ENCODE measurements at places on chromosomes 13 and 19.

GRCh38 chr19:58543826-58544590, at the start of gene TRIM28:
Gene TRIM28 (plus strand): TSS chr19:58544064. CDS start chr19:58544758, 694 bp downstream.
- peak; percentile 99 for DNase-seq

DNA sequence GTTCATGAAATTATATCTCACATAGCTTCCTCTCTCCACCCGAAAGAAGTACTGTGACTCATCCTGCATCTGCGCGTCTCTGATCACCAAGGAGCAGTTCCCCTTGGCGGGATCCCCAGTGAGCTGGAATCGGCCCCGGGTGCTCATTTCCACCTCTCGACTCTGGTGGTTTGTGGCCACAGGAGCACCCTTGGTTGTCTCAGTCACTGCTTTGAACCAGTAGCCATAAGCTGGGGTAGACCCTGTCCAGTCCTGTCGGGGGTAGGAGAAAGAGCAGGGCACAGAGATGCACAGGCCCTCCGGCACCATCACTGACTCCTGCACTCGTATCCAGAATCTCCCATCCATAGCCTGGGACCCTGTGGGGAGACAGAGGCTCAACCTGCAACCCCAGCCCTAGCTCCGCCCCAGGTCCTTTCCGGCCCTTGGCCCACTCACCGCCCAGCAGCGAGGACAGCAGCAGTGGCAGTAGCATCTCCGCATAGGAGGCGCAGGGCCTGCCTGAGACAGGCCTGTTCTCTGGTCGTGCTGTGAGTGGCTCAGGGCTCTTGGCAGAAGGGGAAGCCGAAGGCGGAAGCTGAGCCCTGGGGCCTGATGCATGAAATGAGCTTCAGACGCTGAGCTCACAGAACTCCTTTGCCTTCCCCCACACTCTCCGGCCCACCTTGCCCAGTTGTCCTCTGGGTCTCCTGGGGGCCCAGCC, at the start of gene SIGLEC10:
Gene SIGLEC10 (minus strand): TSS at position 536 of the 703 bp plus-strand sequence. CDS start 61 bp downstream, at position 475.
- no peak for DNase-seq

- peak; percentile 48 for DNase-seq
Measured at GRCh38 chr13:107441279-107441678, 774.1 kb downstream of the LIG4 start.

DNA sequence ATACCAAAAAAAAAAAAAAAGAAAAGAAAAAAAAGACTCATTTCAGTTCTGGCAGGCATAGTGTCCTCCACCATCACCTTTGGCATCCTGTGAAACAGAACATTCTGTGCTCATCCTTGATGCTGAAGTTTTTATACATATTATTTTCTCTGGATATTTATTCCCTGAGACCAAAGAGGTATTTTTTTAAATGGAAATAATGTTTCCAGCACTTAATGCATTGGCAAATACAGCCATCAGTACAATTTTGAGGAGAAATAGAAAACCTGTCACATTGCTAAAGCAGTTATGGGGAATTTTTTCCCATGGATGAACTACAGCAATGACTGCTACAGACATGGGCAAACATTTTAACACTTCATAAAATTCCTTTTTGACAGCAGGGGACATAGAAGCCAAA, 312.4 kb downstream of the DNAJC15 start:
- DNase-seq: no peak

- peak; percentile 39 for DNase-seq
Measured at GRCh38 chr13:39870197-39870747, 214.8 kb downstream of the COG6 start.

DNA sequence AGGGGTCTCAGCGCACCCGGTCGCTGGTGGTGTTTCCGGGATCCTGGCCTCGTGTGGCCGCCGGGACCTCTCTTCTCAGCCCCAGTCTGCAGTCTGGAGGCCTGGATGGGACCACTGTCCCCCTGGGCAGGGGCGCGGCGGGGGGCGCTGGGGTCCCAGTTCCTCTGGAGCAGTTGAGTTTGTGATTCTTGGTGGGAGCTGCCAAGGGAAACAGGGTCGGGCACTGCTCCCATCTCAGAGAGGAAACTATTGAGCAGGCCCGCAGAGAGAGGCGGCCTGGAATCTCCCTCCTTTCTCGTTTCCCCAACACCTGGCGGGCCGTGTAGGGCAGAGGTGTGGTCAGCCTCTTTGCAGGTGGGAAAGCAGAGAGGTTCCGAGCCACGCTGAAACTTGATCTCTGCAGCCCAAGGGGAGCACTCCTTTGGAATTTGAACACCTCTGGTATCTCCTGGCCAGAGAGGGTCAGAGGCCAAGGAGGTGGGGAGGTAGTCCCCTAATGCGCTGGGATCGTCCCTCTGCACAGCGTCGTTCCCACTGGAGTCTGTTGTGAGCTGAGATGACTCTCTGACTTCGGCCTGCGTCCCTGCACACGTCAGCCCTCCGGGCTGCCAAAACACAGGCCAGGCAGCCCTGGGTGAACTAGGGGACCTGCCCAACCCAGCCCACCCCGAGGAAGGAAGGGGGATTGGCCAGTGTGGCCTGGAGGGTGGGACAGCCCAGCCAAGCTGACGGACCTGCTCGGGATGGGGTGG, 741 bp downstream of the PLEKHF1 start:
- peak; percentile 69 for DNase-seq

DNA sequence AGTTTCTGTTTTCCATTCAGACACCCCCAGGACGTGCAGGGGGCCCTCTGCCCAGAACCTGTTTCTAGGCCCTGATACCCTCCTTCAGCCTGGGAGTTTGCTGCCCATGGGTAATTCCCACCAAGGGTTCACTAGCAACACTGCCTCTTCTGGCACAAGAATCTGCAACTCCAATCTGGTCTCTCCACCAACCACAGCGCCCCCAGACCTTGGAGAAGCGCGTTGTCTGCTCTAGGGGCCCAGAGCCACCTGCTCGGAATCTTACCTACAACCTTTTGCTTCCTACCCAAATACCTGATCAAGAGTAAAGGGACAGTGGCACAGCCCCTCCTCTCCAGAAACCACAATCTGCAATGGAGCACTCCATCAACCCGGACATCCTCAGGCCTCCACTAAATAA, 763 bp downstream of the ZNF180 start:
- DNase-seq: no peak

GRCh38 chr13:77516342-77516789, 19.1 kb upstream of the SCEL start:
- peak; percentile 11 for DNase-seq

GRCh38 chr19:18765224-18765623, 25.9 kb downstream of the COMP start:
- DNase-seq: no peak

DNA sequence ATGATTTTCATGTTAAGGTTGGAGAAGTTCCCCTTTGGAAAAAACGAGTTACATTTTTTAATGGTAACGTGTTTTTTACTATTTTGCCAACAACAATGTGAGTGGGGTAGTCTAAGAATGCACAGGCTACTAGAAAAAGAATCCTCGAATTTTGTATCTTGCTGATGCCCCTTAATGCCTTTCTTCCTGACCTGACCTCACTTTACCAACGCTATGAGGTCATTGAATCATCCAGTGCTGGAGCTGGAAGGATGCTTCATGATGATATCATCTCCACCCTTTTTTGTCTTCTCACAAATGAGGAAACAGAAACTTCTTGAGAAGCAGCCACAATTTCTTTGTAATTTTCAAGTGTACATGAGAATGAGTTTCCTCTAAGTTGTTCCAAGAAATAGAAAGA, 8.2 kb upstream of the UBL3 start:
- DNase-seq: peak; percentile 69

DNA sequence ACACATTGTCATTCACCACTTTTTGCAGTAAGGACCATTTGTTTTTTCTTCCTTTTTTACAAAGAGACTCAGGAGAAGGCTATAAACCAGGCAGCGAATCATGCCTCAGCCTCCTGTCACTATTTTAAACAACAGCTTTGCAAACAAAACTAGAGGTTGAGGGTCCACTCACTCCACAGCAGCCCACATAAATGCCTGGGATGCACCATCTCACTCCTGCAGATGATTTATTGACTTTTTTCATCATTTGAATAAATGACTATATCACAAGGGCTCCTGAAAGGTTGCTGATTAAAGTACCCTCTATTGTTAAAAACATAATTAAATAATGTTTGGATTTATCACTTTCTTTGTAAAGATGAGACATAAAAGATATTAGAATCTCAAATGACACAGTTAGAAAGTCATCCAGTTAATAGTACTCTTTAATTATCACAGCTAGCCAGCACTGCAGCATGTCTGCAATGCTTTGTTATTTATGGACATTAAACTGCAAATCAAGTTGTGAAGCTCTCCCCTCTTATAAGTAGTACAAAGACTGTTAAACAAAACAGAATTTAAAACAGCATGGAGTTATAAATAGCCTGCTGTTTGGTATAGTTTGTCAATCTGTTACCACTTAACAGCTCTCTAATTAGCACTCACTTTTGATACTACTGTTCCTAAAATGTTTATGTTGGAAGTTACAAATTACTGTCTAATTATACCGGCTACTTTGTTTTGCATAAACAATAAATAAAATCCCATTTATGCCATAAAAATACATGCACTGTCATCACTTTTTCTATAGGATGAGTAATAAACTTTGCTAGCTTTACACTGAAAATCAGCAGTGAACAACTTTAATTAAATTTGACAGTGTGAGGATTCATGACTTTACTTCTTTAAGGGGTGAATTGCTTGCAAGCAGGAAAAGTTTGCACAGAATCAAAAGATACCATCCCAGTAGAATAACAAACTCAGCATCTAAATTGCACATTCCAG, 853.2 kb downstream of the UQCRFS1 start:
- no peak for DNase-seq

DNA sequence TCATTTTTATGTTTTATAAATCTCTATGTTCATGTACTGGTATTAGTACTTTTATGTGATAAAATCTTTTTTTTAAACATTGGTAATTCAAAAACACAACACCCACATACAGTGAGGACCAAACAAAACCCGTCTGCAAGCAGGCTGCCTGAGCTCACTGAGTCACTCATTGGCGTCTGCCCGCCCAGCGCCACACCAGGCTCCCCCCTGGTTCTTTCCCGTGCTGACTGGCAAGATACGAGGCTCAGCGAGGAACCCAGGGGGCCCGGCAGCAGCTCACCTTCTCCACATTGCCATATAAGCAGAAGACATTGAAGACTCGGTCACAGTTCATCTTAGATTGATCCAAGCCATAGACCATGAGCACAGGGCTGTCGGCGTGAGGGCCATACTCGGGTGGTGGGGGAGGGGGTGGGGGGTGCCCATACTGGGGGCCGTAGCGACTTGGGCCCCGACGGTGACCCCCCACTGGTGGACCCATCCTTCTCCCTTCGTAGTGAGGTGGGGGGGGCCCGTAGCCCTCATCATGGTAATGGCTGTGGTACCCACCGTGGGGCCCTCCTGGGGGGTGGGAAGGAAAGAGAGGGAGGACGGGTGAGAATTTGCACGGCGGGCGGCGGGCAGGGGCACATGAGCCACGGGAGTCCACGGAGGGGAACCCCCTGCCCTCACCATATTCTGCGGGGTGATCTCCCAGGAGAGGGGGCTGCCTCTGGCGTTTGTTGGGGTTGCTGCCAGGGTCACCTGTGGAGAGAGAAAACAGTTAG, 8.4 kb upstream of the ECH1 start:
- no peak for DNase-seq

DNA sequence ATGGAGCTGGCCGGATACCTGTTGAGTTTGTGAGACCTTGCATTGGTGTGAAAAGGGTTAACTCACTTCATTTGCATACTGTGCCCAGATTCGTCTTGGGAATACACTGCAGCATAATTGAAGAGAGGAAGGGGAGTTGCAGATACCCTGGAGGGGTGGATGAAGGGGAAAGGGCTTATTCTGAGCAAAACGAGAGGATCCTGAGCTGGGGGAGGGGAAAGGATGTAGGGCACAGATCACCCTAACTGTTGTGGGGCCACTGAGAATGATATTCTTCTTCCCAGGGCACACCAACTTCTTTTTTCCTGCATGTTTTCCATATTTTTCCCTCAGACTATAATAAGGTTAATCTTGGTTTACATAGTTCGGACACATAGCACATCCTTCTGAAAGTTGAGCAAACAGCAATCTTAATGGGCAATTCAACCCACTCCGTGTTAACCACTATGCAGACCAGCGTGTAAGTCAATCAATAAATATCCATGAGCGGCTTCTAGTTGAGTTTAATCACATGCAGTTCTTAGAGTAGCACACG, 11.7 kb upstream of the PTPRS start:
- DNase-seq: no peak

DNA sequence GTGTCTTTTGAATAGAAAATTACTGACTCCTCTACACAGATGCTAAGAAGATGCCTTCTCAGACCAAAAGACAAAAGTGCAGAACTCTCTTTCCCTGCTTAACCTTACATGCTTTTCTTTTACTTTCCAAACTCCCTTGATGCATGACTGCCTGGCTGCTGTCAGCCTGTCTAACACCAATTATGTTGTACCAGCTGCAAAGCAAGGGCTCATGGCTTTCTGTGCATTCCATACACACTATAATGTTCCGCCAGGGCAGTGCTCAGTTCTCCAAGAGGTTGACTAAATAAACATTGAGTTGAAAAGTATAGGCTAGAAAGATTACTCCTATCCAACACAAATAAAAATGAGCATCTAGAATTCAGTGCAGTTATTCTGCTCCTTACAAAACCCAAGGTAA, 330.4 kb upstream of the NBEA start:
- DNase-seq: no peak

DNA sequence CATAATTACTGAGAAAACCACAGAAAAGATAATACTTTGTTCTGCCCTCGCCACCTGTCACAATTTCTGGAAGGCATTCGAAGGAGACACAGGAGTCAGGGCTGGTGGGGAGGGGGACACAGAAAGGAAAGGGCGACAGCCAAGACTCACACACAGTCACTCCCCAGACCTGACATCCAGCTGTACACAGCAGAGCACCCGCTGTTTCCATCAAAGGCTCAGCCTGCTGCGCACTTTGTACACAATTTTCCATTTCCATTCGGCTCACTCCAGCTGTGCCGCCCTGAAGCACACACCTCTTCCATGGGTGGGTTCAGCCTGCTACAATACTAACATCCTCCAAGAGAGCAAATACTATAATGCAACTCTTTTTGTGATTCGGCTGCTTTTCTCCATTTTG, 38.0 kb downstream of the STK24 start:
- DNase-seq: no peak

DNA sequence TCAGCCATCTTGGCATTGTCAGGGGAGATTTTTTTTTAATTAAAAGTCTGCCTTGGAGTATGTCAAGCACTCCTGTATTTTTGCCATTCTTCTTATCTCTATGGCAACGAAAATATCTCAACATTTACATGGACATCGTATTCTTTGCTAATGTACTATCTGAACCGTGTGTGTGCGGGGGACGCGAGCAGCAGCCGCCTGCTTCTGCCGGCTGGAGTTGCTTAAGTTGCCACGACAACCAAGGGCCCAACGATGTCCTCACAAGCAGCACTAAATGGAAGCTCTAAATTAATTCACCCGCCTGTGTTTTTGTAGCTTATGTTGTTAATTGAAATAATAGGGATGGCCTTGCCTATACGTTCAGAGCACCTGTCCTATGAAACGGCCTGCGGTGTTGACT, 309.5 kb downstream of the TEX29 start:
- DNase-seq: no peak

All from AG10803 (cell line).